ENCODE measurements at places on chromosomes 1 and 21.

- no peak for DNase-seq
These were observed 8.7 kb downstream of the TMPRSS3 start for GRCh38 chr21:42387164-42387563.

DNA sequence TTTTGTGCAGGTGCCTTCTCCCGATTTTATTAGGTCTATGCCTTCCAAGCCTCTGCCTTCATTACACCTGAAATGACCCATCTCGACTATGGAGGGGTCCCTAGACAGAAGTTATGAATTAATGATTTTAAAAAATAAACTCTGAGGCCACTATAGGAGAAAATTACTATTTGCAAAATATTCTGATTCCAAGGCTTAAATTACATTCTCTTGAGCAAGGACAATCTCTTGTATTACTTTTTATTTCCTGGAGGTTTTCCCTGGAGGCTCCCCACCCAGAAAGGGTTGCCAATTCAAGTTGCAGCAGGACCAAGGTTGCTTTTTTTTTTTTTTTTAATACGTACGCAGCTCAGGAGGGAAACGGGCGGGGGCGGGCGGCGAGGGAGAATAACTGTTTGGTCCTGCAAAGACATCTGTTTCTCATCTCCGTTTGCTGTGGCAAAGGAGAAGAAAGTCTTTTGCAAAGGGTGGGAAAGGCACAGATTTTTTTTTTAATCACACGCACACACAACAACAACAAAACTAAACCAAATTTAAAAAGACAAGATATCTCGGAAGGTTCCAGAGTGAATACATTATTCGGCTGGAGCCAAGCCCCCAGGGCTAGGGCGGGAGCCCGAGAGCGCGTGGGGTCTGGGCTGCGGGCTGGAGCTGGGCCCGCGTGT lies 618 bp upstream of the SERTAD4 start:
- DNase-seq, result no peak

GRCh38 chr1:66436378-66437135 lies 97.4 kb upstream of the SGIP1 start:
- peak; percentile 55 for DNase-seq

DNA sequence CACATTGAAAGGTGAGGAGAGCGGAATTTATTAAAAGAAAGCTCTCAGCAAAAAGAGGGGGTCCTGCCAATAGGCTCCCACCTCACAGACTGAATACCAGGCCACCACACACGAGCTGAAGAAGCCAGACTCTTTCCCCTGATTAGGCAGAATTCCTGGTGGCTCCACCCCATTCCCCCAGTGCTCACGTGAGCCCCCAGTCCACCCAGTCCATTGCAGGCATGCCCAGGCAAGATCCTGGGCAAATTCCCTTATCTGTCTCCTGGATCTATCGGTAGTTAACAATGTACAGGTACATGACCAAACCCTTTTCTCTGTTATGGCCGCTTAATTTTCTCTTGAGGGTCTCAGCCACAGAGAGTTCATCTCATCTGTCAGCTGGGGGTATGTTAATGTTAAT lies 54.6 kb upstream of the BTG3 start:
- no peak for DNase-seq

DNA sequence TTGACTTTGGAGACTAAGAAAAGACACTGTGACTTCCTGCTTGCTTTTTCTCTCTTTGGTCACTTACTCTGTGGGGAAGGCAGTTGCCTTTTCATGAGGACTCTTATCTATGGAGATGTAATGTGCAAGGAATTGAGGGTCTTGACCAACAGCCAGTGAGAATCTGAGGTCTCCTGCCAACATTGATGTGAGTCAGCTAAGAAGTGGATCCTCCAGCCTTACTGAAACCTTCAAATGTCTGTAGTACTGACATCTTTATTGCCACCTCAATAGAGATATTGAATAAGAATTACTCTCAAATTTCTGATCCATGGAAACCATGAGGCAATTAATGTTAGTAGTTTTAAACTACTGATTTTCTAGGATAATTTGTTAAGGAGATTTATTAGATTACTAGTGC lies 598.4 kb downstream of the ADGRL2 start:
- no peak for DNase-seq

GRCh38 chr1:222921945-222922344 lies 107.1 kb downstream of the DISP1 start:
- DNase-seq, result no peak

DNA sequence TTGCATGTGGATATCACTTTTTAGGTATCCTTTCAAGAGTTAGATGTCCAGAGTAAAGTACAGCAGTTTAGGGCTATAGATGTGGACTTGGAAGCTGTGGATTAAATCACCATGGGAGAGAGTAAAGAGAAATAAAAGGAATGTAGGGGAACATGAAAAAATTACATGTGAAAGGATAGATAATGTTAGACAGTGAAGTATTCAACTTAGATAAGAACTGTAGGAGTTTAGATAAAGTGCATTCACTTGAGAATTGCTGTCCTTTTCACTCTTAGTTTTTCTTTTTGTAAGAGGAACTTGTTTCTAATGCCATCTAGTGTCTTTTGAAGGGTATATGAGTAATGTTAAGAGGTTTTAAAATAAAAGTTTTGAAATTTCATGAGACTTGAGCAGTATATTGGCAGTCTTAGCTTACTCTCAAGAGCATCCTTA lies 40.1 kb downstream of the MAST2 start:
- DNase-seq, result peak; percentile 24

DNA sequence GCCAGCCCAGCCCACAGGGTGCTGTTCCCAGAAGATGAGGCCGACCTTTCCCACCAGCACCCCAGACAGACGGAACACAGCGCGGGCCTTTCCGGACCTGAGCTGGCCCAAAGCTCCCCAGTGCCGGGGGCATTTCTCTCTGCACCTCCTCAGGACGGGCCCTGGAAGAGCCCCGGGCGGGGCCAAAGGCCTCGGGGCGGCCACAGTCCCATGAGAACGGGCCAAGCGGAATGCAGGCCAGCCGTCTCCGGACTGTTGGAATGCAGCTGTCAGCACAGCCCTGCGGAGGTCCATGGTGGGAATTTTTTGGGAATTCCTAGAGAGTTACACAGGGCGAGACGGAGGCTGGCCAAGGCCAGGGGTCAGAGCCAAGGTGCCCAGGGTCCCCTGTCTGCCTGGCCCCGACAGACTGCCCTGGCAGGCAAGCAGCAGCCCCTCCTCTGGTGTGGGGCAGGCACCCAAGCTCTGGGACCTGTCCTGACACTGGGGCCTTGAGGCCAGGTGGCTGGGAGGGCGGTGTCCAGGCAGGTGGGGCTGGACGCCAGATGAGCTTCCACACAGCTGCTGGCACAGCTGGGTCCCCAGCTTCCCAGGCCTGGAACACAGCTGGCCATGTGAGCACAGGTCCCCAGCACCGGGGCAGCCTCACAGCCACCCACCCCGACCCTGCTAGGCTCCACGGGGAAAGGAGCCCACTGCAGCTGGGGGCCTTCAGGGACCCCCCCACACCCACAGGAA lies 63.0 kb downstream of the MEGF6 start:
- DNase-seq, result no peak

DNA sequence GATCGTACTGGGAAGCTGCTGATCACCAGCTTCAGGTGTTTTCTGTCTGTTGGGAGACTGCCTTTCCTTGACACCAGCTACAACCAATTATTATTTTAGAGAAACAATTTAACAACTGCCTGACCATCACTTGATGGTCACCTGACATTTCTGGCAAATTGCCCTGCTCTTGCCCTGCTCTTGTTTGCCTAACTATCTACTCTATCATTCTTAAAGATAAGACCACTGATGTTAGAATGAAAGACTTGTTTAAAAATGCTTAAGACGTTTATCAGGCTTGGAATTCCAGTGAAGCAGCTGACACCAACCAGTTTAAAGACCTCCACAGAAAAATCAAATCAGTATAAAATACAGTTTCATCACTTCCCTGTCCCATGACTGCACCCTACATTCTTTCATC lies 423.3 kb upstream of the CAMK1G start:
- no peak for DNase-seq

- DNase-seq, result no peak
These were observed 221.7 kb downstream of the C1orf94 start for GRCh38 chr1:34398241-34398915.

DNA sequence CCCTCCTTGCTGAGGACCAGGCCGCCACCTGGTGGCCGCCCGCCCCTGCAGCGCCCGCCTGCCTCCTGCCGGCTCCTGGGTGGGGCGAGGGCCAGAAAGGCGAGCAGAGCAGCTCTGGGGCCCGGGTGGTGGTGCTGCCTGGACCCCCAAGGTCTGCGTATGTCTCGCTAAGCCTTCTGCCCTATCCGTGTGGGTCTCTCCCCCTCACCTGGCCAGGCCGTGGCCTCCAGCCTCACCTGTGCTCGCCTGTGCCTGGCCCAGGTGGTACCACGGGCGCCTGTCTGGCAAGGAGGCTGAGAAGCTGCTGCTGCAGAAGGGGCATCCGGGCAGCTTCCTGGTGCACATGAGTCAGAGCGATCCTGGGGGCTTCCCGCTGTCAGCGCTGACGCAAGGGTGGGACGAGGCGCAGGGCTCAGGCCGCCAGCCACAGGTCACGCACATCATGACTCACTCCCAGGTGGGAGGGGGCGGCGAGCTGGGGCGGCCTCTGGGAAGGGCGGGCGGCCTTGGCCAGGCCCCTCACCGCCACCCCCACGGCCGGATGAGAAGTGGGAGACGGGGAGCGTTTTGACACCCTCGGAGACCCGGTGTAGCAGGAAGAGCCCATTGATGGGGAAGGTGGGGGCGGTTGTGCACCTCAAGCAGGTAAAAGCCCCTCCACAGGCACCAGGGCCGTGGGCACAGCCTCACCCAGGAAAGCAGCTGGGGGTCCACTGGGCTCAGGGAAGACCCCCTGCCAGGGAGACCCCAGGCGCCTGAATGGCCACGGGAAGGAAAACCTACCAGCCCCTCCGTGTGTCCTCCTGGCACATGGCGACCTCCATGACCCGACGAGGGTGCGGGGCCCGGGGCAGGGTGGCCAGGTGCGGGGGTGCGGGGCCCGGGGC lies 9.9 kb downstream of the RNF223 start:
- DNase-seq, result peak; percentile 95

- no peak for DNase-seq
These were observed 47.7 kb downstream of the IL23R start for GRCh38 chr1:67213948-67214347.

- no peak for DNase-seq
These were observed 151.0 kb downstream of the FMN2 start for GRCh38 chr1:240242601-240243144.

- no peak for DNase-seq
These were observed 92.9 kb downstream of the TRIM11 start for GRCh38 chr1:228313536-228314277.

- DNase-seq, result no peak
These were observed 548 bp upstream of the SLC25A33 start for GRCh38 chr1:9538669-9539164.

GRCh38 chr1:183233113-183233512 lies 47.0 kb downstream of the LAMC2 start:
- no peak for DNase-seq

DNA sequence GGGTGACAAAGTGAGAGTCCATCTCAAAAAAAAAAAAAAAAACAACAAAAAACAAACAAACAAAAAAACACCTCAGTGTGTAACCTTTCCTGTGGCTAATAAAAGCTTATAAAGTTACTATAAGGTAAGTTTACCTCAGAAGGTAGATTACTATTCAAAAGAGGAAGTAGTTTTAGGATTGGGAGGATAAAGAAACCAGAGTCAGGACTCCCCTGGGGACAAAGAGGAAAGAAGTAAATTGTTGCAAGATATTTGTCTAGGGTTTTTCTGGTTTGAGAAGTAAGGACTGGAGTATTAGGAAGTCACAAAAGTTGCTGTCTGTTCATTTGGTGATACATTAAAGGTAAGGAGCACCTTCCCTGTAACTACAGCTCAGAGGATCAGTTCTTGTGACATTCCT lies 23.8 kb upstream of the CENPF start:
- no peak for DNase-seq

DNA sequence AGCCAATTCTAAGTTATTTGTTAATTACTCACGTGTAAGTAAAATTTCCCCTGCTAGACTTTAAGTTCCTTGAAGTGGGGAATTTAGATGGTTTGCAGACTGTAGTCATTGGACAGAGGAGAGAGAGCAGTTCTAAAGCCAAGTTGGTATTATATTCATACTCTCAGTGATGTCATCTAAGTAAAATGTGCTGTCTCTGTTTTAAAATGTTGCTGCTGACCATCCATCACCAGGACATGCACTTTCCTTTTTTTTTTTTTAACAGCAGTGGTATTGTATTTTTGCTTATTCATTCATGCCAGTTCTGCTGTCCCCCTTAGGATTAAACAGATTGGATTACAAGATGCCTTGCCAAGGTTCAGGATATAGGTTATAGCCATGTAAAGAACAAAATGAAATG lies 2.3 kb downstream of the TTLL7 start:
- DNase-seq, result peak; percentile 33

DNA sequence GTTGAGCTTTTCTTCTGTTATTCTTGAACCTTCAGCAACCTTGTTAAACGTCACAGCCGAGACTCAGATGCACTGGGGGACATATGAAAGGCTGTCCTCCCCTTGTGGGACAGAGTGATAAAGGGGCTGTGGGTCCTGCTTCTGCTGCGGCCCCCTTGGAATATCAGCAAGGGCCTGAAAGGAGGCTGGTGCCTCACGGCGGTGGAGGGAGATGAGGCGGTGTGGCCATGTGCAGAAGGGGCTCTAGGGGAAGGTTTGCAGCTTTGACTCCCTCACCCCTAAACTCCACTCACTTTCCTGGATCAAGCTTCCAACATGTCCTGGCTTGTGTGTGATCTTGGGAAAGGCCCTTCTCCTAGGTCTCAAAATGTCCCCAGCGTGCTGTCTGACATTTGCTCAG lies 270.7 kb upstream of the CSF3R start:
- no peak for DNase-seq

DNA sequence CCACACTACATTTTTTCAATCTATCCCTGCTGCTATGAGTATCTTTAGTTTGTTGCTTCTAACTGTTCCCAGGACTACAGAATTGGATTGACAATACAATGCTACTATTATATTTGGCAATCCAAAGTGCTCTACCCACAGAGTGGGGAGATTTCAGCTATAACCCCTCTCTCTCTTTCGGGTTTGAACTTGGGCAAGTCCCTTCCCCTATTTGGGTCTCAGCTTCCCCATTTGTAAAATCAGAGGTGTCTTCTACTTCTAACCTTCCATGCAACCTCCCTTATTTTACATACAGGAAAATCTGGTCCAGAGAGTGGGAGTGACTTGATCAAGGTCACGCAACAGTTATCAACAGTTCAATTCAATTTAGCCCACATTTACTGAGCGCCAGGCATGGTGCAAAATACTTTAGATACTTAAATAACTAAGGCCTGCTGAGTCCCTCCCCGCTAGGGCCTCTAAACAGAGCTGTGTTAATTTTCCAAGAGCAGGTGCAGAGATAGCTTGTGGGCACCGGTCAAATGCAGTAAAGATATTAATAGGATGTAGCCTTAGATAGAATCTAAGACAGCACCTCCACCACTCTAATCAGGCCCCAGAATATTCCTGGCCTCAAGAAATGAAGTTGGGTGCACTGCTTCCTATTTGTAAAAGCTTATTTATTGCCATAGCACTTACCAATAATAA lies 9.4 kb upstream of the GPX7 start:
- DNase-seq, result no peak

DNA sequence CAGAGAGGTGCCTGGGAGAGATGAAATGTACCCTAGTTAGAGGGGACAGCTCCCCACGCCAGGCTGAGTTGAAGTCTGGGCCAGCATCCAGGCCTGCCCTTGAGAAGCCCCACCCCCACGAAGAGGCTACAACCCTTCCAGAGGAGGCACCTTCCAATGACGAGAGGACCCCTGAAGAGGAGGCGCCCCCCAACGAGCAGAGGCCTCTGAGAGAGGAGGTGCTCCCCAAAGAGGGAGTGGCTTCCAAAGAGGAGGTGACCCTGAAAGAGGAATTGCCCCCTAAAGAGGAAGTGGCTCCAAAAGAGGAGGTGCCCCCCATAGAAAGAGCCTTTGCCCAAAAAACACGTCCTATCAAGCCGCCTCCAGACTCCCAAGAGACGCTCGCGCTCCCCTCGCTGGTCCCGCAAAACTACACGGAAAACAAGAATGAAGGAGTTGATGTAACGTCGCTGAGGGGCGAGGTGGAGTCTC lies 3.1 kb downstream of the EVA1B start:
- DNase-seq, result no peak
